Activated CD8-positive, alpha-beta memory T cell treated with anti-CD3 and anti-CD28 coated beads, Interleukin-2, amount 10 ng/mL, durations not matched to agents 7 days and 5 days (primary cell): ENCODE measurements at places on chromosomes 16 and 17. TPM values are rescaled to one million over a fixed set of nuclear protein-coding genes. Genes with fewer than 3 reads are reported as not detected.

G6PC1 gene
- total RNA-seq = not detected

CTRB1 gene
- not detected for total RNA-seq

ANKRD40CL gene
- not detected for total RNA-seq

TBC1D3K gene
- total RNA-seq = not detected

ENKD1 gene
- total RNA-seq = 6.2 TPM

ZNF75A gene
- total RNA-seq = 38.4 TPM

ZNF276 gene
- total RNA-seq = 58.1 TPM

PLCD3 gene
- total RNA-seq = 2.6 TPM

ATP1B2 gene
- 0.47 TPM for total RNA-seq

OTOA gene
- 0.38 TPM for total RNA-seq

SOCS1 gene
- 158 TPM for total RNA-seq

PAQR4 gene
- 62.9 TPM for total RNA-seq

DNA sequence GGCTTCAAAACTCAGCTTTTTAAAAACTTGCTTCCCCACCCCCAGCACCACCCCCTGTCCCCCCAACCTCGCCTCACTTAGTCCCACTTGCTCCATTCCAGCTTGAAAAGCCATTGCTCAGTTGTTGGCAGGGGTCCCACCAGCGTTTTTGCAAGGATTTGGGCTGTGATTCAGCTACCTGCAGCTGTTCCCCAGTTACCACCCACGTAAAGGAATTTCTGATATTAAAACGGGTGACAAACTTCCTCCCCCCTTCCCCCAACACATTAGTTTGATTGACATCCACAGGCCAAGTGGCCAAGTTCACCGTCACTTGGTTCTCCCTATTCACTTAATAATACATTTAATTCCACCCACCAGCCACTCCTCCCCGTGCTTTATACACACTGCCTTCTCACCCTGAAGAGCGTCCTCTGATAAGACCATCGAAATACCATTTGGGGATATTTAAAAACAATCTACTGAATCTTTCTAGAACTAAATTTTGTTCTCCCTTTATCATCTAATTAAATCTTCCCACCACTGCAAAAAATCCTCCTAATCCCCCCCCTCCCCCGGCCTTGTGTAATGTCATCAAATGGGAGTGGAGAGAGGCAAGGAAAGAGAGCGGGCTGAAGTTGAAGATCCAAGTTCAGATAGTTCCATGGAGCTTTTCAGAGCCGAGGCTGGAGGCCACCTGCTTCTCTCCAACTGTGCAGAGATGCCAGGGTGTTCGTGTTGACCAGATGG, 55.1 kb downstream of the SOX9 start:
- DNase-seq = no peak

DNA sequence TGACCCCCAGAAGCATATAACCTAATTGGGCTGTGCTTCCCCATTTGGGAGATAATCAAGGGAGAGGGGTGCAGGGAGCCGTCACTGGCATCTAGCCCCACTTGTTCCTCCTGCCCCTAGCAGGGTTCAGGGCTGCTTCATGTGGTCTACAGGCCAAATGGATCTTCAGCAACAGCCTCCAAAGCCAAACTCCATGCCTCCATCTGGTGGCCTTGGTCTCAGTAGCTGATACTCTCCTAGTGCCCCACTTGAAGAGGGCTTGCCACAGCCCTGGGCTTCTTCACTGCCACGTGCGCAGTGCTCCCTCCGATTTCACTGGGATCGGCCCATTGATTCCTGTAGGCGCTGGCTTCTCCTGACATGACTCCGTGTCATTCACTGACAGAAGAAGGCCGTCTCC, 24.6 kb downstream of the LYRM9 start:
- no peak for DNase-seq

GRCh38 chr17:38698760-38699159, 6.3 kb upstream of the MLLT6 start:
- DNase-seq = no peak

DNA sequence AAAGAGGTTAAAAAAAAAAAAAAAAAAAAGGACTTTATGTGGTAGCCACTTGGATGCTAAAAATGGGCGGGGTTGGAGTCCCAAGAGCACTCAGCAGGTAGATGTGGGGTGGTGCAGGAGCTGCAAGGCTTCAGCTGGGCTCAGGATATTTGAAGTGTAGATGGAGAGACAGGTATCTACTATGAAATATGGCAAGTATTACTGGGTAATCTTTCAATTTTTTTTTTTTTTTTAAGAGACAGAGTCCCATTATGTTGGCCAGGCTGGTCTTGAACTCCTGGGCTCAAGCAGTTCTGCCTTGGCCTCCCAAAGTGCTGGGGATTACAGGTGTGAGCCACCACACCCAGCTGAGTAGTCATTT, 7.6 kb downstream of the TUFM start:
- no peak for DNase-seq

DNA sequence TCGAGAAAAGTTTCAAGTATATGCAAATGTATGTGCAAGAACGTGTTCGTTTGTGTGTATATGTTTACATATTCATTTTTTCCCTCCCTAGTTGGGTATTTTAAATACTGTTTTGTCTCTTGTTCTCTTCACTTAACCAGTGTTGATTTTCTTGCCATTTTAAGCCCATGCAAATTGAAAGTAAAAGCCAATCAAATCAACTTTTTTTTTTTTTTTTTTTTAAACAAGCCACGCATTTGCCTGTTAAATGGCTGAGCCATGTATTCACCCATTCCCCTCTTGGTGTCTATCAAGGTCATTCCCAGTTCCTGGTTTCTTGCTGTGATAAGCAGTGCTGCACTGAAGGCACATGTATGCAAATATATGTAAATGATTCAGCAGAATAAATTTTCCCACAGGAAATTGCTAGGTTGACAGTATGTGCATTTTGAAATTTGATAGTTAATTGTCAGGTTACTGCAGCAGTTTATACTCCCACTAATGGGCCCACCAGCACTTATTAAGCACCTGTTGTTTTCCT, 12.2 kb downstream of the ABCC1 start:
- no peak for DNase-seq

DNA sequence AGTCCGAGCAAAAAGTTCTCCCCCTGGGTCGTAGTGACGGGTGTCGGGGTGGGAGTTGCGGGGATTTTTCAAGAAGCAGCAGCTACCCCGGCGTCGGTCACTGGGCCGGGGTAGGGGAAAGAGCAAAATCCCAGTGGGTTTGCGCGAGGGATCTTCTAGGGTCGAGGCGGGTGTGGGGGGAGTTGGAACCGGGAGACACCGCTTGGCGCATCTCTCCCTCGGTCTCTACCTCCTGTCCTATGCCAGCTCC, 2.3 kb upstream of the UBTF start:
- DNase-seq = no peak

DNA sequence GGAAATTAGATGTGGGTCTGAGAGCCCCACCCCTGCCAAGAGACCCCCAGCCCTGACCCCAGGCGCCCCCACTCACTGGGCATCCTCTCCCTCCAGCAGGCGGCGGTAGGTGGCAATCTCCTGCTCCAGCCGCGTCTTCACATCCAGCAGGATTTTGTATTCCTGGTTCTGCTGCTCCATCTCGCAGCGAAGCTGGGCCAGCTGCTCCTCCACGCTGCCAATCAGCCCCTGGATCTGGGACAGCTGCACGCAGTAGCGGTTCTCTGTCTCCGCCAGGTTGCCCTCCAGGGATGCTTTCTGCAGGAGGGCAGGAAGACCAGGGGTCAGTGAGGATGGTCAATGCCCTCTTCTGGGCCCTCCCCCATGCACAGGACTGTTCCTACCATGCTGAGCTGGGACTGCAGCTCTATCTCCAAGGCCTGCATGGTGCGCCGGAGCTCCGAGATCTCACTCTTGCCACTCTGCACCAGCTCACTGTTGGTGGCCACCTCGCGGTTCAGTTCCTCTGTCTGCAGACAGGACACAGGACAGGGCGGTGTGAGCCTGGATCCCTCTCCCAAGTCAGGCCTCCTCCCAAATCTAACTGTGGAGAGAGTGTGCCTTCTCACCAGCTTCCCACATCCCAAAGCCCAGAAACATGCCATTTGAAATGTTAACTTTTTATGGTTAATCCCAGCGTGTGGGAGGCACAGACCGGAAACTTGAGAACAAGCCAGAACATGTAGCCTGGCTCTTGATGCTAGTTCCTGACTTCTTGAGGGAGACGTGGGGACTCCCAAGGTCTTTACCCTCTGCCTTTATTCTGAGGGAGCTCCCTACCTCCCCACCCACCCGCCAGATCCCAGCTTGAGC, 3.6 kb downstream of the KRT17 start:
- no peak for DNase-seq

- no peak for DNase-seq
These were observed 8.8 kb downstream of the TBX4 start for GRCh38 chr17:61460796-61461585.

- DNase-seq = no peak
These were observed 6.9 kb downstream of the WIPI1 start for GRCh38 chr17:68450391-68450790.

DNA sequence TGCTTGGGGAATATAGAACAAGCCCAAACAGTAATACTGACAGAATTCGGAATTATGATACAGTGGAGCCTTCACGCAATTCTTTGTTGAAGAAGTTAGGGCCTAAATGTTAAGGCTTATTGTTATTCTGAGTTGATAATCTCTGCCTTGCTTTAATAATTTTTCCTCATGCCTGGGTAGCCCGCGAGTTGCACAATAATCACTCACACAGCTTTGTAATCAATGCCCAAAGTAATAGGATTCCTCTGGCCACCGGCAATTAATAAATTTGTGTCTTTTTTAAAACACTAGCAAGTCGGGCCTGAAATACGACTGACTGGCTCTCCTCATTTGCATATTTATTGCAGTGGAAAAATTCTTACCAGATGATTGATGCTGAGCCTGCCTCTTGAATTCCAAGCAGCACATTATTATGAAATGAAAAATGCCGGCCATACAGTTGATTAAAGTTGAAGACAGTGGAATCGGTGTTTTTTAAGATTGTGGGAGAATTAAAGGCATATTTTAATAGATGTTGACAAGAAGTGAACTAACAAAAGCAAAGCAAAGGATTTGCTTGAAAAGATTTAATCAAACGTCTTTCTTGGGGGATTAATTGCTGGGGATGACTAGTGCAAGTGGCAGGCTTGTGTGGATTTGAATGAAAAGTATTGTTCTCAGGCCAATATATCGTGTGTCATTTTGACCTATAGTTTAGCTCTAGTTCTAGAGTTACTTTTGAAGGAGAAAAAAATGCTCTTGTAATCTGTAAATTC, 30.2 kb downstream of the AATF start:
- no peak for DNase-seq

- DNase-seq = no peak
These were observed 25.4 kb downstream of the MPP2 start for GRCh38 chr17:43881758-43882505.

- no peak for DNase-seq
These were observed 107.4 kb upstream of the TOM1L1 start for GRCh38 chr17:54793271-54793670.
